ENCODE measurements at places on chromosomes 5 and 9.

- no peak for DNase-seq
These were observed 65.6 kb downstream of the ANKRD55 start for GRCh38 chr5:56167519-56167918.

GRCh38 chr5:131171276-131171810, 599 bp downstream of the LYRM7 start:
- no peak for DNase-seq

DNA sequence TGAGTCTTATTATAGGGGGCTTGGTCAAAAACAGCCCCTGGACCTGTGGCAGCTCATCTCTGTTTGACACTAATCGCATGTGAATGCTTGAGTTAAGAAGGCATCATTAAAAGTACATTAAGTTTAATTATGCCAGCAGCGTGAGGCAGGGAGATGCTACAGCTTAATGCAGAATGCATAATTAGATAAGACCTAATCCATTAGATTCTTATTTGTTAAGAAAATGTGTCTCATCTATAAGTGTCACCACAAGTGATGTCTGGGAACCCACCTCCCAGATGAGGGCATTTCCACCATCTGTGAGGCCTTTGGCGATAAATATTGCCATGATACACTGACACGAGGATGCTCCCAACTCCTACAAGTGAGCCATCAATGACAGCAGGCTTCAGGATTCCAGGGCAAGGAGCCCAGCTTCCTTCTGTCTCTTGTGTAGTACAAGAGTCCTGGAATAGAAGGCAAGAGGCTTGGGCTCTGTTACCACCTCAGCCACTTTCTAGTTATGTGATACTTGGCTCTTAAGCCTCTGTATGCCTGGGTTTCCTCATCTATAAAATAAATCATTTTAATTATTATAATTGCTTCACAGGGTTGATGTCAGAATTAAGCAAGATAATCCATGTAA, 202.7 kb downstream of the FAM114A2 start:
- DNase-seq = no peak

- no peak for DNase-seq
These were observed 104.0 kb upstream of the SSBP2 start for GRCh38 chr5:81854915-81855314.

GRCh38 chr9:92717201-92718085, 47.2 kb downstream of the BICD2 start:
- DNase-seq = peak; percentile 7

DNA sequence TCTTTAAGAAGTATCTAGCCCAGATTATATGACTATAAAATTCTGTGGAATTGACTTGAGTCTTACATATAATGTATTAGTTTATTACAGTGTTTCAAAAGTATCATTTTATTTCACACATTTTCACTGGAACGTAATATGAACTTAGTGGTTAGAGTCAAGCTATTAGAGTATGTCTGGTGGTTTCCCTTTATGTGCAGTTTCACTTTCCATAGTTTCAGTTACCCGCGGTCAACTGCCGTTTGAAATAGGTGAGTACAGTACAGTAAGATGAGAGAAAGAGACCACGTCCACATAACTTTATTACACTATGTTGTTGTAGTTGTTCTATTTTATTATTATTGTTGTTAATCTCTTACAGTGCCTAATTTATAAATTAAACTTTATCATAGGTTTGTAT, 50.5 kb downstream of the COMMD10 start:
- DNase-seq = no peak

DNA sequence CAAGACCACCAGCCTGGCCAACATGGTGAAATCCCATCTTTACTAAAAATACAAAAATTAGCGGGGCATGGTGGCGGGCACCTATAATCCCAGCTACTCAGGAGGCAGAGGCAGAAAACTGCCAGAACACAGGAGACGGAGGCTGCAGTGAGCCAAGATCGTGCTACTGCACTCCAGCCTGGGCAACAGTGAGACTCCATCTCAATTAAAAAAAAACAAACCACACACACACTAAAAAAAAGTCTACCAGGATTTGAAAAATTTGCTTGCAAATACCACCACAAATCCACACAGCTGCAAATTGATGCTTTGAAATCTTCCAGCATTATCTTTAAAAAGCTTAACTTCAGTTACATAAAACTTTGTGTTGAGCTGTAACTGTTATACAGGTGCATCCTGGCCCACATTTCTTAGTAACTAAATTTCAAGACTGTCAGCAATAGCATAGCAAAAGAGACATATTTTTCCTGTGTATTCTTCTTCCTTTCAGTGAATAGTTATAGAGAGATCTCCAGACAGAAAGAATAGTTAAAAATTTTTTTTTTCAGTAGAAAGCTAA, 6.8 kb downstream of the CHD1 start:
- DNase-seq = no peak

DNA sequence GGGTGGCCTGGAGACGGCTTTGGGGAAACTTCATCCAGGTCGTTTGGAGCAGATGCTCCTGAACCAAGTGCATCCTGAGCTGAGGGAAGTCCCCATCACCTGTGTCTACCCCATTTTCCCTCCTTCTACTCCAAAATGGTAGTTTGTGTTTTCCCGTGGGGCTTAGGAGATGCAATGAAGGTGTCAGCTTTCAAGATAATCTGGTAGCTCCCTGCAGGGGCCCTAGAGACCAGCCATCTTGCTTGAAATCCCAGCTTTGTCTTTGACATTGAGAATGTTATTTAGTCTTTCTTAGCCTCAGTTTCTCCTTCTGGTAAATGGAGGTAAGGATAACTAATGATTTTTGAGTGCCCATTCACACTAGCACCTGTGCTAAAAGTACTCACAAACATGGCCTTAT, 77.4 kb downstream of the WWC1 start:
- DNase-seq = no peak

- DNase-seq = no peak
These were observed 16.5 kb upstream of the FBXL7 start for GRCh38 chr5:15483351-15484097.

GRCh38 chr5:177410575-177410974, 1.2 kb upstream of the F12 start:
- DNase-seq = no peak

- DNase-seq = no peak
These were observed 665.0 kb upstream of the RGMB start for GRCh38 chr5:98108497-98108896.

DNA sequence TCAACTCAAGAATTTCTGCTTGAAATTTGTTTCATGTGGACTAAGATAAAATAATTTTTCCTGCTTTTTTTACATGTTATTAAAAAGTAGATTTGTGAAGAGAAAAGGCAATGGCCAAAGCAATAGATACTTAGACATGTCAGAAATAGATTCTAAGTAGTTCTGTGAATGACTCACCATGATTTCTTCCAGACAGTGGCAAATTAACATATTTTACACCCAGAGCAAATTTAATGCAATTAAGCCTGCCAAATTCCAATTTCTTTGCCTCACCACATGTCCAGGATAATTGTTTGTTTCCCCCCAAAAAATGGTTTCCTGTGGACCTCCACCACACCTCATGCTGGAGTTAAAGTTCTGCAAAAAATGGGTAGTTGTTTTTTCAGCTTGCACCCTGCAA, 651.4 kb downstream of the CETN3 start:
- no peak for DNase-seq

DNA sequence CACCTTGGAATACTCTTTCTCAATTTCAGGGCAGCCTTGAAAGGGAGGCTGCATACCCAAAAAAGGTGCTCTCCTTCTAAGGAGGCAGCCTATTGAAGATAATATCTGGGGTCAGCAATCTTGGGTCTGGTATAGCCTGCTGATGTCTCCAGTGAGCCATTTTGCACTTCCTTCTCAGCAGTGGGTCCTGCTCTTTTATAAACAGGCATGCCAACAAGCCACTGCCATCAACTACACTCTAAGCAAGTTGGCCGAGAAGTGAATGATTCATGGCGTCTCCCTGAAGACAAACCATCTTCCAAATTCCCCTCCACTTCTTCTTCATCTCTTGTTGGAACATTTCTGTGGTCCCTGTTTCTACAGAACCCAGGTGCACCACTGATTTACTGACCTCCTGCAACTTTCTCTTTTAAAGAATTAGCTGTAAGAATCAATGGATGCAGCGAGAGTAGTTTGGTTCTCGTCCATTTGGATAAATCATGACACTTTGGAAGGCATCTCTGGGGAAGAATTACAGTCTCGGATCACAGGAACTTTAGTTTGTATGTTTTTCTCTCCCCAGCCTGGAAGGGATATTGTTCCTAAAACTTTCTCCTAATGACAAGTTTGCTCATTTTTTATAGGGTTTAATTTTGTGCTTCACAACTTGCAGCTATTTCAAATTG, 108.3 kb downstream of the INSYN2B start:
- DNase-seq = no peak

DNA sequence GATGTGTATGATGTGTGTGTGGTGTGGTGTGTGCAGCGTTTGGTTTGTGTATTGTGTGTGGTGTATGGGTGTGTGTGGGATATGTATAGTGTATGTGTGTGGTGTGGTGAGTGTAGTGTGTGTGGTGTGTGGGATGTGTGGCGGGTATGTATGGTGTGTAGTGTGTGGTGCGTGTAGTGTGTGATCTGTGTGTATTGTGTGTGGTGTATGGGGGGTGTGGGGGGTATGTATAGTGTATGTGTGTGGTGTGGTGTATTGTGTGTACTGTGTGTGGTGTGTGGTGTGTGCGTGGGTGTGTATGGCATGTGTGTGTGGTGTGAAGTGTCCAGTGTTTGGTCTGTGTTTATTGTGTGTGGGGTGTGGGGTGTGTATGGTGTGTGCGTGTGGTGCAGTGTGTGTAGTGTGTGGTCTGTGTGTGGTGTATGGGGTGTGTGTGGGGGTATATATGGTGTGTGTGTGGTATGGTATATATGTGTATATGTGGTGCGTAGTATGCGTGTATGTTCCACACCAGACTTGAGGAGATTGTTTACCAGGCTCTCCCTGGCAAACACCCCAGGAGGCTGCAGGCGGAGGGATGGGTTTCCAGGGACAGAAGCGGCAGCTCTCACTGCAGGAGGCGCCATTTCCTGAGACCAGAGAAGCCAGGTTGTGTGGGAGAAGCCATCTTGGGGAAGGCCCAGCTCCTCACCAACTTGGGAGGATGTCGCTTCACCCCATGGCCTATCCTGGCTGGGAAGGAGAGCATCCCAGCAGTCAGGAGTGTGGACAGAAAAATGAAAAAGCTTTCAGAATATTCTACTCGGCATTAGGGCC, 138.1 kb downstream of the NXNL2 start:
- no peak for DNase-seq

GRCh38 chr9:114091711-114092110, 7.4 kb downstream of the KIF12 start:
- DNase-seq = no peak

GRCh38 chr5:80125022-80125961, 90.1 kb downstream of the THBS4 start:
- DNase-seq = no peak

Measured in activated T-helper 2 cell treated with anti-CD3 and anti-CD28 coated beads, Interferon-gamma antibody, Interleukin-2, Interleukin-4, amounts not matched to agents 10 μg/mL and 5 μg/mL and 100 μg/mL, durations not matched to agents 14 hours and 24 hours and 36 hours (primary cell).